ENCODE measurements at places on chromosomes 6 and 20.

DNA sequence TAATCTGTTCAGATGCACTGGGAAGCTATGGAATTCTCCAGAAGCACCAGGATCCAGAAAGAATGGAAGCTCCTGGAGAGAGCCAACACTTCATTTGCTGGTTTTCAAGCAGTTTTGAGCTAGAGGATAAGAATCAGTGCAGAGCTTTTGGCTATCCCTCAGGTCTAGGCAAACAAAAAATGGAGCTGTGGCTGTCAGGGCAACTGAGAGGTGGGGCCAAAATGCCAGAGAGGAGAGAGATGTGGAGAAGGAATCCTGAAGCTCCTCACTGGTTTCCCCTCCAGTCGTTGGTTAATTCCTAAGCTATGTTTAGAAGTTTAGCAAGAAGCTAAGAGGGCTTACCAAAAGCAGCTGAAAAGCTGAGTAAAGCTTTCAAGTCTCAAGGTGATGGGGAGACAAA lies 294.2 kb upstream of the JARID2 start:
- no peak for DNase-seq

DNA sequence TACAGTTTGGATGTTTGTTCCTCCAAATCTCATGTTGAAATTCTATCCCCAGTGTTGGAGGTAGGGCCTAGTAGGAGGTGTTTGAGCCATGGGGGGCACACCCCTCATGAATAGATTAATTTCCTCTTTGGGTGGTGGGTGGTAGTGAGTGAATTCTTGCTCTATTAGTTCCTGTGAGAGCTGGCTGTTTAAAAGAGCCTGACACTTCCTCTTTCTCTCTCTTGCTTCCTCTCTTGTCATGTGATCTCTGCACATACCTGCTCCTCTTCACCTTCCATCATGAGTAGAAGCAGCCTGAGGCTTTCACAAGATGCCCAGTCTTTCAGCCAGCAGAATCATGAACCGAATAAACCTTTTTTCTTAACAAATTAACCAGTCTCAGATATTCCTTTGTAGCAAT lies 340.2 kb upstream of the CHD6 start:
- no peak for DNase-seq

- DNase-seq, result no peak
Measured at GRCh38 chr6:160102399-160102798, 19.2 kb upstream of the SLC22A1 start.

DNA sequence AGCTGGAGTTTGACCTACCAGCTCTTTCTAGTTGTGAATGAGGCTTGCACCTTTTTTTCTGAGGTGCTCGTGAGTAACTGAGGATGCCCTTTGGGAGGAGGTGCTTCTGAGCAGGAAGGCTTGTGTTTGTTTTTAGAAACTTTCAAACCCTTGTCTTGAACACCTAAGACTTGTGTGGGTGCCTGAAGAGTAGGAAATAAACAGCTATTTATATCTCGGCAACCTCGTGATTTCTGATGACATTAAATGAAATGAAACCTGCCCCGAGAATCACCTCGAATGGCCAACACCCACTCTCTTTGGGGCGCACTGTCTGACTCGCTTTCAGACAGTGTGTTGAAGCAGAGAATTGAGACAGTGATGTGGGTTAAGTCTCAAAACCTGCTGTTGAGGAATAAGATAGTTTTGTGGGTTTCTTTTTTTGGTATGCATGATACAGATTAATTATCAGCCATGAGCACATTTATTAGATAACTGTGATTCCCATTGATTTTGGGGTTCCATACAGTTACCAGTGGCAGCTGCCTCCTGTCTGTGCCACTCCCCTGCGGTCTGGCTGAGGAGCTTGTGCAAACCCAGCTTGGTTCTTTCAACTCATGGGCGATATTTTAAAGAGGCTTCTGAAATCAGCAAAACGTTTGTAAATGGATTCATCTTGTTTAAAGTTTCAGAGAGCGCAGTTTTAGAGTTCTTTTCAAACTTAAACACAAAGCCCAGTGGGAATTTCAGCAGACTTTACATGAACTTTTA lies 8.4 kb downstream of the IRF4 start:
- no peak for DNase-seq

- DNase-seq, result no peak
Measured at GRCh38 chr6:132525866-132526265, 12.2 kb upstream of the TAAR9 start.

DNA sequence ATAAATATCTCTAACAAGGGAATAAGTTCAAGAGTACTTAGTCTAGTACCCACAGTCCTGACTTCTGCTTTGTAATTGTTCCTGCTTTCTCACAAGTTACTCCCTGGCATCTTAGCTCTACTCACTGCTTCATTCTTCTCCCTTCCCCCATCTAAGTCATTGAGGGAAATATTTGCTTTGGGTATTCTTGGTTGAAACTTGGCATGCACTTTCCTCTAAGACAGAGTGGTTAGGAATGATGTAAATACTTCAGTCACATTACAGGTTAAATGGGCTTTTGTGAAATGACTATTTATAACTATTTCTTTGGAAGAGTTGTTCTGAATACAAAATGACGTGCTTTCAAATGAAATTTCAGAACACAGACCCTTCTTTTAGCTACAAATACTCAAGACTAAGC lies 67.7 kb upstream of the PLEKHG1 start:
- DNase-seq, result no peak

GRCh38 chr6:126909493-126909892 lies 209.0 kb upstream of the RSPO3 start:
- DNase-seq, result no peak

DNA sequence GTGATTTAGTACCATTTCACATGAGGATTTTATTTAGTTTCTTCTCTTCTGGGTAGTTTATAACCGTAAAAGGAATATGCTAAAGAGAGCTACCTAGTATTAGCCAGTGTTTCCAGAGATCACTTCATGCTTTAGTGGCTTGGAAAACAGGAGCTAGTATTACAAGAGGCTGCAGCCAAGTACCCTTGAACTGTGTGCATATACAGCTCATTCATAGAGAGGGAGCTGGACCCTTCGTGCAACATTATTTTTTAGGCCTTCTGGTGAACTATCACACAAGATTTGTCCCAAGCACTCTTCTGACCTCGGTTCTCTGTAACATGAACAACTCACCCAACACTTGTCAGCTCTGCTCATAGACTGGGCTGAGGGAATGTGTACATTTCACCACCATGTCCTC lies 74.9 kb upstream of the RIN2 start:
- DNase-seq, result no peak

DNA sequence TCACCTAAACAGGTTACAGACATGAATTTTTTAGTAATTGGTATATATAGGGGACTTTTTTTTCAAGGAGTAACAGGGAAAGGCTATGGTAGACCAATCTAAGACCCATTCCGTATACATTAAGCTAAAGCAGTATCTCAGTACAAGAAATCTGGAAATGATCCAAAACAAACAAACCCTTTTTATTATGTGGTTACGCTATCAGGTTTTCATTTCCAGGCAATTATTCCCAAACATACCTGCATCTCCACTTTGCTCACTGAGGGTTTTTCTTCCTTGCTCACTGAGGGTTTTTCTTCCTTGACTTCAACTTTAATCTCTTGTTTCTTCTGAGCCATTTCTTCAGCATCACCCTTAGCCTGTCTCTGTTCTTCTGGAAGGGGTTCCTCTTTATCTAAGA lies 107.3 kb downstream of the EPB41L2 start:
- no peak for DNase-seq

GRCh38 chr6:130396722-130397121 lies 30.9 kb downstream of the TMEM200A start:
- DNase-seq, result no peak

DNA sequence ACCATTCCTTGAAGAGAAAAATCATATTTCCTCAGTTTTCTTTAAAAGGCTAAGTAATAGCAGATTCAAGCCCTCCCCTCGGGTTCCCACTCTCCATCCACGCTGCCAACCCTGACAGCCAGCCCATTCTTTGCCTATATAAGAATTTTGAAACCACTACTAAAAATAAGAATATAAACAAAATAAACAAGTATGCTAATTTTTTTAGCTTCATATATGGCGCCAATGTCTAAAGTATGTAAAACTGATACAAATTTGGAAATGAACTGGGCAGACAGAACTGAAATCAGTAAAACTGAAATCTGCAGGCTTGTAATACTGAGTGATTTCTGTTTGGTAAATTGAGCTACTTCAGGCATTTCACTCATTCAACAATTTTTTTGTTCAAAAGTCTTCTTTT lies 19.0 kb downstream of the ELOVL2 start:
- DNase-seq, result no peak

DNA sequence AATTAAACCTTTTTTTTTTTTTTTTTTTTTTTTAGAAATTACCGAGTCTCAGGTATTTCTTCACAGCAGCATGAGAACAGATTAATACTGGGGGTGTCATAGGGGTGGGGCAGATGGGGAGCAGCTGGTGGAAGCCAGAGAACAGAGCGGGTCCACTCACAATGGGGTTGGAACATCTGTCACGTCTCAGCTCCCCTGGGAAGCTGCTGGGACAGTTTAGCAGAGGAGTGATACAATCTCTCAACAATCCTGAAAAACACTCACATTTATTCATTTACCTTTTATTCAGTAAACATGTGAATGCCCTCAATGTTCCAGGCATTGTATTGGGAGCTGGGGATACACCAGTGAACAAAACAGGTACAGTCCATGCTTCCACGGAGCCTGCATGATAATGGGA lies 162.2 kb downstream of the SMOC2 start:
- no peak for DNase-seq

GRCh38 chr6:35694462-35694861 lies 5.7 kb upstream of the FKBP5 start:
- no peak for DNase-seq

- no peak for DNase-seq
Measured at GRCh38 chr6:14818422-14818884, 427.4 kb upstream of the JARID2 start.

GRCh38 chr6:140636271-140636907 lies 1261.9 kb upstream of the CITED2 start:
- no peak for DNase-seq

- DNase-seq, result no peak
Measured at GRCh38 chr20:3563133-3563532, 92.3 kb downstream of the ATRN start.

GRCh38 chr20:60787276-60787675 lies 464.8 kb upstream of the CDH4 start:
- DNase-seq, result no peak

GRCh38 chr6:149727793-149728498 lies 10.0 kb upstream of the LATS1 start:
- DNase-seq, result no peak

GRCh38 chr20:46060301-46060881 lies 29.4 kb downstream of the NCOA5 start:
- no peak for DNase-seq

DNA sequence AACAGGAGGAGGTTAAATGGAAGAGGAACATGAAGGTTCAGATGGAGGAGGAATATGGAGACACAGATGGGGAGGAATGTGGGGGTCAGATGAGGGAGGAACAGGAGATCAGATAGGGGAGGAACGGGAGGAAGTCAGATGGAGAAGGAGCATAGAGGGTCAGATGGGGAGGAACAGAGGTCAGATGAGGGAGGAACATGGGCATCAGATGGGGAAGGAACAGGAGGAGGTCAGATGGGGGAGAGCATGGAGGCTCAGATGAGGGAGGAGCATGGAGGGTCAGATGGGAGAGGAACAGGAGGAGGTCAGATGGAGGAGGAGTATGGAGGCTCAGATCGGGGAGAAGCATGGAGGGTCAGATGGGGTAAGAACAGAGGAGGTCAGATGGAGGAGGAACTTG lies 290.6 kb downstream of the BMP7 start:
- DNase-seq, result no peak

GRCh38 chr6:134921276-134921675 lies 28.6 kb downstream of the ALDH8A1 start:
- no peak for DNase-seq

- DNase-seq, result no peak
Measured at GRCh38 chr20:52084727-52085126, 106.9 kb downstream of the ZFP64 start.

DNA sequence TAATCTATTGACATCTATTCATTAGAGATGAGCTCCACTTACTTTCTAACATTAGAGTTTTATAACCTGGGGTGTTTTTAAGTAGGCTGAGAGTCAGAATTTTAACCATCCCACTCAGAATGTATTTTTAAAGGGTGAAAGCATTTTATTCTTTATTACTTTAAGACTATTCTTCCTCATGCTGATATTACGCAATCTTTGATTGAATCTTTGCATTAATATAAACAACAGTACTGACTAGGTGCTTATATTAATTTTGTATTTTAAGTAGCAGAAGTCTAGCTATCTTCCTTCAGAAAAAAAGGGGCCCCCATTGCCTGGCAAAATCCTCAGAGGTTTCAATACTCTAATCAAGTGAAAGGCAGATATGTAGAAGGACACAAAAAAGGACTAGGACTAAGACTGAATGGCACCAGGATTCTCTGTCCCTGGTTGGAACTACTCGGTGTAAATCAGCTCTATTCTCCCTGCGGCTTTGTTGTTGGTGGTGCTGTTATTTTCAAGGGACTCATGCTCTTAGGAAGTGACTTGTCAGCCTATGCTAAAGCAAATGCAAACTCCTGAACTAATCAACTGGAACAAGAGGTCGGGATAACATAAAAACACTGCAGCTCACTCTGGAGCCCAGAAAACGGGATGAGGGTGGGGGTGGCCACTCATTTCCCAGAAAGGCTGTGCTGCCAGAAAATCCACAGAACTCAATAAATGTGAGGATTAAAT lies 1324.4 kb downstream of the GRIK2 start:
- DNase-seq, result no peak

DNA sequence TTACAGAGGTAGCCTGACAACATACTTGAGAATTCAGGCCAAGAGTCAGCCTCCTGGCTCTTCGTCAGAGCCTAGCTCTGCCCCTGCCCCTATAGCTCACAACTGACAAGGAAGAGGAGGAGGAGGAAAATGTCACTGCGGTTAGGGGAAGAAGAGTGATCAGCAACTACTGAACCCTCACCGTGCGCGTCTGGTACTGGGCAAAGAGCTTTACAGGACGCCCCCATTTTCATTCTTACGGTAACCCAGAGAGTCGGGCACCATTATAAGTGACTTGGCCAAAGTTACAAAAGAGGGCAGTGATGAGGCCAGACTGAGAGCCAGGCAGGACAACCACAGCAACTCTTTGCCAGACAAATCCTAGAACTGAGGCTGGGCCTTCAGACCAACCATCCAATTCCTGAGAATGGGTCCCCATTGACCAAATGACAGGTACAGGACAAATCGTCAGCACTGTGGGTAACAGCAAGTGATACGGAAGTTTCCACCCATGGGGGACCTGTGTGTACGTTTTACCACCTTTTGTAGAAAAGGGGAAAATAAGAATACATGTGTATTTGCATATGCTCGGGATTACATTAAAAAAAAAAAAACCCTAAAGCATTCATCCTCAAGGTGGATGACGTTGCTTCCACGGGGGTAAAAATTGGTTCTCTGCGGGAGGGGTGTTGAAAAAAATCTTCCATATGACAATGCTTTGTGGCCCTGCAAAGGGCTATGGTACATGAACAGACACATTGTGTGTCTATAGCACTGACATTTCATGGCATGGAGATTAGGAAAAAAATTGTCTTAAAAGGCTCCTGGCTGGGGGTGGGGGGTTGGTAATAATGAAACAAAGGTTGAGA lies 118.0 kb downstream of the NFATC2 start:
- no peak for DNase-seq

- DNase-seq, result no peak
Measured at GRCh38 chr6:166204852-166205650, 37.4 kb upstream of the TBXT start.
